ENCODE measurements at places on chromosomes 2 and 18.
A peak's percentile ranks its signal among the peaks of the same experiment; 100 is the strongest.

- DNase-seq, result no peak
These were observed 55.3 kb downstream of the HS1BP3 start for GRCh38 chr2:20595439-20596192.

DNA sequence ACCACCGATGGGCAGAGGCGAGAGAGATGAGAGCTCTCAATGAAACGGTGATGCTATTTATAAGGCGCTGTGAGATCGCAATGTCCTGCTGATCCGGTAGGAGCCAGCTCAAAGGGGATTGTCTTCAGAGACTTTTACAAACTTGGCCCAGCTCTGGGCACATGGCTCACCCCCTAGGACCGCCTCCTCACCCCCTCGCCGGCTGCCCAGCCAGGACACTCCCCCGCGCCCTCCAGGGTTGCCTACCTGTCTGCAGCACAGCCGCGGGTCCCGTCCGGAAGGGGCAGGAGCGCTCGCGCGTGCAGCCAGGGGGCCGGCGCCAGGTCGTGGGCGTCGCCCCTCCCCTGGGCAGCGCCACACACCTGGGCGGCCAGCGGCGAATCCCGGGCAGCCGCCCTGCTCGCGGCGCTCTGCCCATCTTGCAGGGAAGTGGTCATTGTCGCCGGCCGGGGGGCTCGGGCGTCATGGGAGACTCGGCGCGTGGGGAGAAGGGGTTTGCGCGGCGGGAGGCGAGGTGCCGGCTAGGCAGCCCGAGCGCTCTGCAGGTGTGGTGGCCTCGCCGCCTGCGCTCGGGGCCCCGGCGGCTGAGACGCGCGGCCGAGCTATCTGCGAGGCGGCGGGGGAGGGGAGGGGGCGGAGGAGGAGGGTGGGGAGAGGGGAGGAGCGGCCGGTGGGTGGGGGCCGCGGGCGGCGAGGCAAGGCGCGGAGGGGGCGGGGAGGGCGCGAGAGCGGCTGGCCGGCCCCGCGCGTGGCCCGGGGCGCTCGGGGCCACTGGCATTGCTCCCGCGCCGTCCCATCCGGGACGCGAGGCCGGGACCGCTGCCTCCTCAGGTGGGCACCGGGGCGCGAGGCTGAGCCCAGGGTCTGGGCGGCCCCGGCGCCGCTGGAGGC, at the start of gene GRB14:
Gene GRB14, minus strand, starts transcription at position 610 of the 891 bp plus-strand sequence. Its CDS starts 173 bp downstream, at position 437.
- peak; percentile 83 for DNase-seq

DNA sequence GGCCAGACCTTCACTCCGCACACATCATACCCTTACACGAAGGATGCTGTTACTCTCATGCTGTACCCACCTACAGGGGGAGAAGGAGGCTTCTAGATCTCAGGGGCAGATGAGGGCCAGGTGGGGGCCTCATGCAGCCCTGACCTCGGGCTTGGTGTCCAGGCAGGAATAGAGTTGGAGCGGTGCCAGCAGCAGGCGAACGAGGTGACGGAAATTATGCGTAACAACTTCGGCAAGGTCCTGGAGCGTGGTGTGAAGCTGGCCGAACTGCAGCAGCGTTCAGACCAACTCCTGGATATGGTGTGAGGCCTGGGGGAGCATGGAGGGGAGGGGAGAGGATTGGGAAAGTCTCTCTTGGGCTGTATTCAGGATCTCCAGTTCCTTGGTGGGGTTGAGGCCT, 4.0 kb upstream of the RNF181 start:
- DNase-seq, result no peak

GRCh38 chr2:196176142-196176738, 4.9 kb upstream of the STK17B start:
- DNase-seq, result no peak

GRCh38 chr2:31052284-31052683, 86.0 kb downstream of the GALNT14 start:
- DNase-seq, result no peak

DNA sequence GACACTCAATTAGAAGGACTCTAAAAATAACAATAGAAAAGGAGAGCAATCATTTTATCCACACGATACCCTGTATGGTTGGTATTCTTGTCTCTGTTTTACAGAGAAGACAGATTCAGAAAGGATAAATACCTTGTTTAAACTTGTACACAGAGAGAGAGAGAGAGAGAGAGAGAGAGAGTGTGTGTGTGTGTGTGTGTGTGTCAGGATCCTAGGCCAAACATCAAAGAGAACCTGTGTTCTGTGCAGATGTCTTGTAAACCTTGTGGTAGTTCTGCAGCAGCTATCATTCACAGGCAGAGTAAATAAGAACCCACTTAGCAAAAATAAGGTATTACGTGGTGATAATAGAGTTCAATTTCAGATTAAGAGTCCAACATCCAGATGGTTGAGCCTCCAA, 4.3 kb upstream of the CRIM1 start:
- no peak for DNase-seq

GRCh38 chr2:143742581-143742980, 613.4 kb downstream of the ARHGAP15 start:
- DNase-seq, result no peak

GRCh38 chr2:132915812-132916549, 246.0 kb upstream of the LYPD1 start:
- no peak for DNase-seq

DNA sequence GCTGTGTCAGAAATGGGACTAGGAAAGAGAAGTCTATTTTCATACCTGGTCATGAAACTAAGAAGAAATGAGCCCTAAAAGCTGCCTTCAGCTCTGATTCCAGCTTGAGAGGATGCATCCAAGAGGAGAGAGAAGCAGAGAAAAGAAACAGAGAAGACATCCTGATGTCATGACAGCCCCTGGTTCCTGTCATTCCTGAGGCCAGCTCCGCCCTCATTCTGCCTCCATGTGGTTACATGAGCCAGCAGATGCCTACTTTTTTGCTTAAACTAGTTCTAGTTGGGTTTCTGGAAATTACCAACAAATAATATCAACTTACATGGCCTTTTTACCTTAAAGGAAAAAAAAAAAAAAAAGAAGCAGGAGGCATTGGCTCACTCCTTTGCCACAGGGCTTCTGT, 14.1 kb upstream of the ACKR3 start:
- DNase-seq, result no peak

GRCh38 chr18:34857320-34857719, 147.2 kb downstream of the DTNA start:
- DNase-seq, result no peak

GRCh38 chr2:239913636-239914417, 111.3 kb downstream of the NDUFA10 start:
- no peak for DNase-seq

- no peak for DNase-seq
These were observed 98.1 kb downstream of the SP3 start for GRCh38 chr2:173866874-173867618.

- no peak for DNase-seq
These were observed 65.0 kb downstream of the MYCN start for GRCh38 chr2:16005389-16005788.

GRCh38 chr18:60060578-60060977, 160.8 kb downstream of the PMAIP1 start:
- no peak for DNase-seq

DNA sequence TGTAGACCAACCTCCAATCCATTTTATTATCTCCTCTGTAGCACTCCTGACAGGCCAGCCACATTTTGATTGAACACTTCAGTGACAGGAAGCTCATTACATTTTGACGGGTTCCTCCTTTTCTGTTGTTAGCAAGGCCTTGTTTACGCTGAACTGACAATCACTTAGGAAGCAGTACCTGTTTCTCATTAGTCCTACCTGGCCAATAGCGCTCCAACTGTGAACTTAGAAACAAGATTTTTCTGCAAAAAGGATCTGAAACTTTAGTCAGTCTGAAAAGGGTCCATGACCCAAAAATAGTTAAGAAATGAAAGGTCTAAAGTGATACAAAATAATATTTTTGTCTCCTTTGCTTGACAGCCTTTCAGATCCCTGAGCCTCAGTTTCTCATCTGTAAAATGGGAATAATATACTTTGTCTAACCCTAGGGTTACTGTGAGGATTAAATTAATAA, 119.6 kb upstream of the MSTN start:
- no peak for DNase-seq

GRCh38 chr2:173264603-173265366, 89.9 kb upstream of the CDCA7 start:
- DNase-seq, result no peak

- no peak for DNase-seq
These were observed 92.2 kb upstream of the CHRNA1 start for GRCh38 chr2:174856447-174856846.

- no peak for DNase-seq
These were observed 91.7 kb upstream of the SLC35G4 start for GRCh38 chr18:11517704-11518103.

GRCh38 chr2:191859681-191860080, 12.8 kb upstream of the CAVIN2 start:
- no peak for DNase-seq

DNA sequence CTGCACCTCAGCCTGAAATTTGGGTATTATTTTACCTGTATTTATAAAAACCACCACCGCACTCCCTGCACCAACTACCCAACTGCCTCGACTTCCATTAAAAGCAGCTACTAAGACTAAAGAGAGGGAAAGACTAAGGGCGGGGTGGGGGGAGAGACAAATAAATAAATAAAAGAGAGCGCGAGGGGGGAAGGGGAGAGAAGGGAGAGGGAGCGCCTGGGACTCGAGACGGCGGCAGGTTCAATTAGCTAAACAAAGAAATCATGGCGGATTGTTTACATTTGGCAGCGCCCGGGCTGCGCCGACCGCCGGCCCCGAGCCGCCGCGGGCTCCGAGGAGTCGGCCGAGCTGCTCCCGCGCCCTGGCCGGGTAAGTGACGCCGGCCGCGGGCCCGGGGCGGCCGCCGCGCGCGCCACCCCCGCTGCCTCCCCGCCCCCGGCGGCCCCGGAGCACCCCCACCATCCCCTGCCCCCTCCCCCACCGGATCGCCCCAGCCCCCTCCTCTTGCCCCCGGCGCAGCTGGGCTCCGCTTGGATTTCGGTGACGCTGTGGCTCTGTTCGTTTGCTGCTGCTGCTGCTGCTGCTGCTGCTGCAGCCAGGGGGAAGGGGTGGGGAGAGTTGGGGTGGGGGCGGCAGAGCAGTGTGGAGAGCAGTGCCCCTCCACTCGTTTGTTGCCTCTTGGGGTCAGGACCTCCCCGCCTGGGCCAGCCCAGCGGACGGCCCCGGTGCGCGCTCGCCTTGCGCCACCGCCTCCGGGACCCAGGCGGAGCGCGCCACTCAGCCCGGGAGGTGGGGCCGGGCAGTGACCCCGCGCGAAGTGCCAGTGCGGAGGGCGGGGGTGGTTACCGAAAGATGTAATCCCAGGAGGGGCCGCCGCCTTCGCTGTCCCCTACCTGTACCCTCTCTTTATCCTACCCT, 187.2 kb upstream of the FANCL start:
- peak; percentile 40 for DNase-seq

DNA sequence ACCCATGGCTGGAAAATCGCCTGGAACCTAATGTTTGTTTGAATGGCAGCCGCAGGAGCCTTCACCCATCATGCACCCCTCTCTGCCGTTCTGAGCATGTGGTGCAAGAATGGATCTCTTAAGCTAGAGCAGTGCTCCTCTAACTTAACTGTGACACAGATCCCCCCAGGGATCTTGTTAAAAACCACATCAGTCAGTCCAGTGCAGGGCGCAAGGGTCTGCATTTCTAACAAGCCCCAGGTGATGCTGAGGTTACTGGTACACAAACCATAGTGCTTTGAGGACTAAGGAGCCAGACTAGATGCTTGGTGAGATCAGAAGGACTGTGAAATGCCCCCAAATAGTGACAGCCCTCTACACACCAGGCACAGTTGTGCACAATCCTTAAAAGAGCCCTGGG, 87.1 kb upstream of the KCTD1 start:
- DNase-seq, result no peak

GRCh38 chr18:48119204-48119603, 188.7 kb upstream of the SMAD2 start:
- no peak for DNase-seq

- DNase-seq, result no peak
These were observed 28.2 kb upstream of the ITGAV start for GRCh38 chr2:186561467-186562208.

DNA sequence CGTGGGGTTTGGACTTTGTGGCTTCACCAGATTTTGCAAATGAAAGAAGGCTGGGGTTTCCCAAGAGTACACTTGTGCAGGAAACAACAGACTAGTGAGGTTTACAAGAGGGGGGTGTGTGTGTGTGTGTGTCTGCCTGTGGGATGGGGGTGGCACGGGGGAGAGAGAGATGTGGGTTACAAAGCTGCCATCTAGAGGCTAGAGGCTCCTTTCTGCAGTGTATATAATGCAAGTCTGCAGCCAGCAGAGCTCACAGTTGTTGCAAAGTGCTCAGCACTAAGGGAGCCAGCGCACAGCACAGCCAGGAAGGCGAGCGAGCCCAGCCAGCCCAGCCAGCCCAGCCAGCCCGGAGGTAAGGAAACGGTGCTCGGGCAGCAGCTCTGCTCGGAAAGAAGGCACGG, at the start of gene ACKR3:
Gene ACKR3, plus strand, starts transcription at position 253 of the 401 bp plus-strand sequence. CDS start 10,641 bp downstream, outside the sequence.
- peak; percentile 84 for DNase-seq

DNA sequence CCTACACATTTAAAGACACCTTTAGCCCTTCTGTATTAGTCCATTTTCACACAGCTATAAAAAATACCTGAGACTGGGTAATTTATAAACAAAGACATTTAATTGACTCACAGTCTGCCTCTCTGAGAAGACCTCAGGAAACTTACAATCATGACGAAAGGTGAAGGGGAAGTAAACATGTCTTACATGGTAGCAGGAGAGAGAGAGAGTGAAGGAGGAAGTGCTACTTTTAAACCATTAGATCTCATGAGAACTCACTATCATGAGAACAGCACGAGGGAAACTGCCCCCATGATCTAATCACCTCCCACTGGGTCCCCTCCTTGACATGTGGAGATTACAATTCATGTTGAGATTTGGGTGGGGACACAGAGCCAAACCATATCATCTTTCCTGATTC, 946.6 kb downstream of the SLC4A3 start:
- DNase-seq, result no peak

DNA sequence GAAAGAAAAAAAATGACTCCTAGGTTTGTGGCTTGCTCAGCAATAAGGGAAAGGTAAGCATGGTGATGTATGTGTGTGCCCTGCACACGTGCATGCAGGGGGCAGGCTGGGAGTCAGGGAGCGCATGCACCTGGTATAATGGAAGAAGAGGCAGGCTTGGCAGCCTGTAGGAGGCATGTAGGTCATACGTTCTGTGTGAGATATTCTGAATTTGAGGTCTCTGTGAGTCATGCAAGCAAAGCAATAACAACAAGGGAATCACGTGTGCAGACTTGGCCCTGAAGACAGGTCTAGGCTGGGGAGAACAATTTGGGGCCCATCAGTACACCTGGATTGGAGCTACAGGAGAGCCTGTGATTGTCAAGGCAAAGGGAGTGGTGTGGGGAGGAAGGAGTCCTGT, 94.5 kb upstream of the TTC39C start:
- DNase-seq, result no peak

DNA sequence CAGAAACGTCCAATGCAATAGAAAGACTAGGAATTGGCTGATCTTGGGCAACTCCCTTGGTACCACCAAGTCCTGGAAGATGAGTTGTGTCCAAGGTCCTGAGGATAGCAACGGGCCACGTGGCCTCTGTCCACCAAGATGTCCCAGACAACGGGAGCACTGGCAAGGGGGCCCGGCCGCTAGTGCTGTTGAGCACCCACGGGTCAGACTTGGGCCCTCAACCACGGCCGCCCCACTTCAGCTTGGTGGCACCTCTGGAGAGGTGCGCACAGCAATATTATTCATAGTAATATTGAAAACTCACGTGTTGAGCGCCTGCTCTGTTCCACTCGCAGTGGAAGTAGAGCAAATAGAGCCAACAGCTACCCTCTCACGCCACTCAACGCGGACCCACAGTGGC, 19.0 kb downstream of the PASK start:
- no peak for DNase-seq
